AG09319 (cell line): ENCODE measurements at places on chromosomes 5 and 9.

- DNase-seq = peak; percentile 45
These were observed 16.4 kb downstream of the TARS1 start for GRCh38 chr5:33457126-33457525.

GRCh38 chr9:79266986-79267385 is 304.8 kb upstream of the TLE4 start:
- DNase-seq = no peak

DNA sequence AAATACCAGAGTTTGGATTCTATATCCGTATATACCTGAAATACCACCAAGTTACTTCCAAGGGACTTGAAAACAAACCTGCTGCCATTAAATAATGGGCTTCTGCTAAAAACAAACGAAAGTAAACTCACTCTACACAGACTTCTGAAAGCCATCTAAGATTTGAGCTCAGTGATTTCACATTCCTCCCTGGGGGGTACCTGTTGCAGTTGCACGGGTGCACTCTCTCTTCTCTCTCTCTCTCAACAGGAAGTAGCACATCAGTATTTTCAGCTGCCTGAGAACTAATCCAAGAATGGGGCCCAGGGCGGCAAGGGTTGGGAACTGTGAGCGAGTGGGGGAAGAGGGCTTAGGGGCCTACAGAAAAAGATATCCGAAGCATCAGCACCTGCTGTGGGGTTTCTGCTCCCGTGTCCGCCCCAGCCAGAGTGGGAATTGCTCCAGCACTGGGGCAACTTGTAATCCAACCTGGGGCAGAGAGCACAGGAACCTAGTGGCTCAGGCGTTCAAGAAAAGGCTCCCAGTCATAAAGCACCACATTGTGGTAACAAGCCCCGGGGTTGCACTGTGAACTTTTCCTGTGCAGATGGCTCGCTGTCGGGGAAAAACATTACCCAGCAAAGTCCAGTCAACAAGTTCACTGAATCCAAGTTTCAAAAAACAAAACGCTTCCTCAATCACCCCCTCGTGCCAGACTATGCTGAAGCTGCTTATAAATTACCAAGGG is 99.8 kb downstream of the EFNA5 start:
- no peak for DNase-seq

GRCh38 chr5:95899006-95899405 is 62.6 kb downstream of the ELL2 start:
- no peak for DNase-seq

GRCh38 chr5:6376974-6377520 is 1.3 kb downstream of the MED10 start:
- no peak for DNase-seq

- DNase-seq = no peak
These were observed 196.4 kb downstream of the EFNA5 start for GRCh38 chr5:107474361-107474715.

DNA sequence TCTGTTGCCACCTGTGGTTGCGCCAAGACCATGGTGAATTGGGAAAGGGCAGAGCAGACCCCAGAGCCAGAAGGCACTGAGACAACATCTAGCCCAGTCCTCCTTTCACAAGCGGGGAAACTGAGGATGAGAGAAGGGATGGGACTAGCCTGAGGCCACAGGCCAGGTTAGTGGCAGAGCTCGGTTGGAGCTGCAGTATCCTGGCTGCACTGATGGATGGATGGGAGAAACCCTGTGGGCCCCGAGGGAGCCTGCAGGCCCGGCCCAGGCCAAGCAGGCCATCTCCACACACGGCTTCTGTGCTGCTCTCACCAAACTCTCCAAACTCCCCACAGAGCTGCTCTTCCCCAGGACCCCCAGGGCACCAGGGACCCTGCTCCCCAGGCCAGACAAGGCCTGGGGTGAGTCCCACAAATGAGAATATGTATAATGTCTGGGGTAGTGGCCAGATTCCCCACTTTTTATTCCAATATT is 60.2 kb downstream of the TSTD2 start:
- DNase-seq = no peak

DNA sequence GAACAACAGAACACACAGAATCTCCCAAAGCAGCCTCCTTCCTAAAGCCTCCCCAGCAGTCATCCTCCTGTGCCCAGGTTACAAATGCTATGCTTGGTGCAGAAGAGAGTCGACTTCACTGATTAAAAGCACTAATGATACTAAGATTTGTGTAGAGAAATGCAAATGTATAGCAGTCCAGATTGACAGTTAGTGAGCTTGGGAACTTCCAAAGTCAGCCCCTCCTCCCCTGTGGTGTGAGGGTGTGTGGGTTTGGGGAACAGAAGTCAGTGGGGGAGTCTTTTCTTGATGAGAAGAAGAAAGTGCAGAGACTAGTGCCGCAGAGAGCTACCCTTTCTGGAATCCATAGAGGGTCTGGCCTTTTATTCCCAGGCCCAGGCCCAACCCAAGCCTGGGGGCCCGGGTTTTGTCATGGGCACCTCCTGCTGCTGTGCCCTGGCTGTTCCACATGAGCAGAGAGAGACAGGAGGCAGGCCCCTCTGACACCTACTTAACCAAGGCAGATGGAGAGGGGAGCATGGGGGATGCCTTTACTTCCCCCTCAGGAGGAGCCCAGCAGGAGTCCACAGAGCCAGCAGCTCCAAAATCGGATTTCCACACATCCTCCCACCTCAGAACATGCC is 173.3 kb downstream of the DENND1A start:
- DNase-seq = no peak

DNA sequence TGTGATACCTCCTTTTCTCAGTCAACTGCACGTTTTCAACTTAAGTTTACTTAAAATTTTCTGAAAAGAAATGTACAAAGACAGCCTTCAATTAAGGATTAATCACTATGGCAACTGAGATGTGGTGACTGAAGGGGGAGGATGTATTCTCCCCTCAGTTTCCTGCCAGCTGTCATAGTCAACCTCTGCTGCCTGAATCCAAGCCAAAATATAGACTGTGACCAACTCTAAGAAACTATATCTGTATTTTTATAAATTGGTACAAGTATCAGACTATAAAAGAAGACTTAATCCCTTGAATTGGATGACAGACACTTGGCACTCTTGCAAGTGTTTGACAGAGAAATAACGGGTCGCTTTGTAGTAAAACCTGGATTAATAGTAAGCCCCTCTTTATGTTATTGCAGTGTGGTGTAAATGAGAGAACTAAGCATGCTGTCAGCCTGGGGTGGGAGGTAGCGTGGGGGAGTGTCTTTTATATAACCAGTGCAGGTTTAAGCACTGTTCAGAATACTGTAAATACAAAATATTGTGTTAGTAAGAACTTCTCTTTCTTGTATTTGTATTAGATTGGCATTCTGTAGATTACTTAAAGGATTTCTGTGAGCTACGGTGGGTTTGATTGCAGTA is 106.4 kb downstream of the ERCC6L2 start:
- DNase-seq = no peak

- DNase-seq = no peak
These were observed 61.0 kb downstream of the C5 start for GRCh38 chr9:120989065-120989464.

DNA sequence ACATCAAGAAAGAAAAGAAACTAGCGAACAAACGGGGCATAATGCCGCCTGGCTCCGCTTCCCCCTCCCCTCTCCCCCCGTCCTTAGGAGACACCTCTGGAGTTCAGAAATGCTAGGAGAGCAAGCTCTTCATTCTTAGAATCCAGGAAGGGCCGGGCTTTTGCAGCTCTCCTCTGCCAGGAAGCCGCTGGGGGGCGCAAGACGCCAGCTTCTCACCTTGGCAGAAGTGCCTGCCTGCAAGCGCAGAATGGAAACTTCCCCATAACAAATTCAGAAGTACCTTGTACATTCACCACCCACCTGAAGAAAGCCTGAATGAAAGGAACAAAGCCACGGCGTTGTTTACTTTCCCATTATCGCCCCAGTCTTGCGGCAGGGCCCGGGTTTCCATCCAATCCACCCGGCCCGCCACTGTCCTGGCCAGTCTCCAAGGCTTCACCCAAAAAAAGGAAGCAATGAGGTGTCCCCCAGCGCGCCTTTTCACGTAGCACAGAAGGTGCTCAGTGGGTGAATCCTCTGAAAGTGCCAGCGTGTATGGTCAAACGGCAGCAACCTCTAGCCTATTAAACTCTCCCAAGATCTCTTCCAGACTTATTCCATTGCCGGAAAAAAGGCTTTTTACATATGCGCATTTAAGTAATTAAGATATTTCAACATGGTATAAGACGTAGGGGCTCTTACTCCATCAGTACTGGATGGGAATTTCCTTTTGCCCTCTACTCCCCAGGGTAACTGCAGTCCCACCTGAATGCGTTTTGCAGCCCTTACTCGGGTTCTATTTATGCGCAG is 1.6 kb upstream of the GADD45G start:
- DNase-seq = peak; percentile 62

GRCh38 chr9:37582548-37583157 is 6.5 kb upstream of the FBXO10 start:
- DNase-seq = peak; percentile 38

- no peak for DNase-seq
These were observed 157.6 kb downstream of the TTC39B start for GRCh38 chr9:15149450-15149849.

GRCh38 chr5:321230-321725 is at the start of gene AHRR:
Gene AHRR (plus strand): TSS chr5:321714. CDS start chr5:343903, 22,189 bp downstream.
- DNase-seq = peak; percentile 44

GRCh38 chr5:158165647-158166046 is 306.7 kb upstream of the CLINT1 start:
- DNase-seq = no peak

DNA sequence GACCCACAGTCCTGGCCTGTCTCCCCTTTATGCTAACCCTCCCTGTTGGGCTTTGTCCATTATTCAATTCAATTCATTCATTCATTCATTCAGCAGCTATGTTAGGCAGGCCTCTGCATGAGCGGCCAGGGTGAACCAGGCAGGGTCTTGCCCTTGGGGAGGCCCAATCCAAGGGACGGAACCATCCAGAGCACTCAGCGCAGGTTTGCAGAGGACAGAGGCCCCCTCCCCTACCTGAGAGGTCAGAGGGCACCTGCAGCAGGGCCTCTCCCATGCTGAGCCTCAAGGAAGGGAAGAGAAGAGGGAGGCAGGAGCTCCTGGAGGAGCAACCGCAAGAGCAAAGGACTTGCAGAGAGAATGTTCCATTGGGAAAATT is 61.4 kb downstream of the C9orf50 start:
- DNase-seq = no peak

GRCh38 chr9:124497441-124497840 is 9.8 kb downstream of the NR5A1 start:
- DNase-seq = no peak

DNA sequence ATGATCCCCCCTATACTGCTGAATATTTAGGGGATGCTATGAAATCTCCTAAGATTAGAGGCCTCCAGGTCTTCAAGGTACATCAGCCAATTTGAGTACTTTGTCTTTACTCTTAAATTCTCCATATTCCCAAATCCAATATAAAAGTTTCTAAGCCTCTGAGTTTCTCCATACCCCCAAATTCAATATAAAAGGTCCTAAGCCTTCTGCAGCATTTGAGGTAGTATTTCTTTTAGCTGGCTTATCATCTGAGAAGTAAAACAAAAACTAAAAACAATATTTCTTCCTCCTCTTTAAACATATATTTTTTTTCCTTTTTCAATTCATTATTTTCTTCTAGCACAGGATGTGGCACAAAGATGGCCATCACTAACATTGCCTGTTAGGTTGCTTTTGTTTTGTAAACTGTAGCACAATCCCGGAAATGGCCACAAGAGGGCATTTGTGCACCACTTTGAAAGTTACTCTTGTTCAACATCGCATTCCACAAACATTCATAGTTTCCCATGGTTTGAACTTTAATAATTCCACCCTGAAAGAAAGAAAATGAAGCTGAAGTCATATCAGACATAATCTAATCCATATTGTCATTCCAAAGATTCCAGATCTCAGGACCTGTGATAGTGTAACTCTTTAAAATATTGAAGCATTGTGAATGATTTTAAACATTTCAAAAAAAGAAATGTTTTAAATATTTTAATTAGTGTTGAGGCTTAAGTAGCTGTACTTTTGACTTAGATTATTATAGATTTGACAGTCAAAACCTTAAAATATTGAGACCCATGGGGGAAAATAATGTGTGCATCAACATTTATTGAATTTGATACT is 21.0 kb upstream of the SCGB3A2 start:
- peak; percentile 4 for DNase-seq

GRCh38 chr5:179616002-179616594 is 7.4 kb downstream of the HNRNPH1 start:
- no peak for DNase-seq

DNA sequence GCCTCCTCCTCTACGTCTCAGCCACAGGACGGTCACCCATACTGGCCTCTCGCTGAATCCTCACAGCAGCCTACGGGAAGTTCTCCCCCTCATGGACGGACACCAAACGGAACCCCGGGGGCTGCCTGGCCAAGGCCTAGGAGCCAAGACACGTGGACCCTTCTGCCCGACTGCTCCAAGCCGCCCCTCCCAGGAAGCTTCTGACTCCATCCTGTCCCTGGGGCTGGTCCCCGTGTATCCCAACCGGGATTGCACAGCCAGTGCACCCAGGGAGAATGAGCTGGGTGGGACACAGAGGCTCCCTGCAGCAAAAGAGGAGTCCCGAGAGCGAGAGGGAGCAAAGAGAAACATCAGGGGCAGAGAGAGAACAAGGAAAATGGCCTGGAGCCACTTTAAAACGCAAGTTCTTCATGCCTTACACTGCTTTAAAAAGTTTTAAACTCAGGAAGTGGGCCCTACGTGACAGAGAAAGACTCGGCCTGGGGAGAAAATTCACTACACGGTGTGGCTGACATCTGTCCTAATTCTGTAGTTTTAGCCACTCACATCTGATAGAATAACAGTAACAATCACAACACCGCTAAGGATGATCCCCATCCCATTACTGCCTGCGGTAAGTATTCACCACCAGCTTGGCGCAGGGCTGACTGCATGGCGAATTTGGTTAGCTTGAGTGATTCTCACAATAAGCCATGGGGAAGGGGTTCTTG is 3.0 kb downstream of the FAM78A start:
- no peak for DNase-seq

DNA sequence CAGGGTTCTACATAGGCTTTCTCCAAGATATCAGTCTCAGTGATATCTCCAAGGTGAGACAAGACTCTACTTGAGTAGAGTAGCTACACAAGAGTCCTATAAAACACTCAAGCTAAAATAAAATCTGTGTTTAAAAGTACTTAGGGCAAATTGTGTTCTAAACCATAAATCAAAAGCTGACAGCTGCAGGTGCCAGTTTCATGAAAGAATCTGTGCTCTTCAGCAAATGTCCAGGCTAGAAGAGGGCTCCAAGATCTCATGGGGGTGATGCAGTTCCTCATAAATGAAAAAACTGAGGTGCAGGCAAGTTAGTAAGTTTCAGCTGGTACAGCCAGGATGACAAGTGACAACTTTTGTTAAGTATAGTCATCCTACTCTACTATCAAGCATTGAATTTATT is 142.8 kb upstream of the TNPO1 start:
- no peak for DNase-seq

GRCh38 chr9:26891726-26892125 is 876 bp downstream of the CAAP1 start:
- DNase-seq = no peak

GRCh38 chr9:126001581-126002225 is 254.5 kb downstream of the PBX3 start:
- DNase-seq = no peak

DNA sequence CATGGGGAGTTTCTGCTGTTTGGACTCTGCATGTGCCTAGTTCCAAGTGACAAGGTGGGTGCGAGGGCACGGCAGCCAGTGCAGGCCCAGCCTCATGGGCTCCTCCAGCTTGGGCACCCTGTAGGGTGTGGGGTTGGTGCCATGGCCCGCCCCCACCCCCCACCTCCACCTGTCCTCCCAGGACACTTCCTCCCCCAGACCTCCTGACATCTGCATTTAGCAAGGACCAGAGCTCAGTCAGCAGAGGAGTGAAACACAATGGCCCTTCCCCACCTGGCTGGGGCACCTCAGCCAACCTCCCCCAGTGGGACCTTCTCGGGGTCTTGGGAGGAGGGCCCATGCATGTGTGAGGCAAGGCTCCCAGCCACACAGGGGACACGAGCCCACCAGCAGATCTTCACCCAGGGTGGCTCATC is 1.9 kb upstream of the NKD2 start:
- DNase-seq = no peak
